Stimulated activated CD8-positive, alpha-beta memory T cell treated with anti-CD3 and anti-CD28 coated beads, Interleukin-4, amount 100 ng/mL, for 48 hours (primary cell): ENCODE measurements at places on chromosomes 7 and 10.

DNA sequence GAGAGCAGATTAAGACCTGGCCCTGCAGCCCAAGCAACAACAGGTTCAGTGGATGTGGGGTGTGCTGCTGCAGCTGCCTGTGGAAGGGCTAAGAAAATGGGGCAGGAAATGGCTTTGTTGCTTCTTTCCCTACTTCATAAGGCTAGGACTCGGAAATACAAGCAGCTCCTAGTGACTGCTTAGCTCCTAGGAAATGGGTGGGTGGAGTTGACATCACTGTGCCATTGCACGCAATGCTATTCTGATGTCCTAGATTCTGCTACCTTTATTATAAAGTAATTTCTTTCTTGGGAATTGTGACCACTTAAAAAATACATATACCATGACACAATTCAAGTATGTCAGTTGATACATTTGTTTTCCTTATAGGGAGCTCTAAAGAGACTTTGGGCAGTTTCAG is 155.8 kb downstream of the FANK1 start:
- no peak for DNase-seq

DNA sequence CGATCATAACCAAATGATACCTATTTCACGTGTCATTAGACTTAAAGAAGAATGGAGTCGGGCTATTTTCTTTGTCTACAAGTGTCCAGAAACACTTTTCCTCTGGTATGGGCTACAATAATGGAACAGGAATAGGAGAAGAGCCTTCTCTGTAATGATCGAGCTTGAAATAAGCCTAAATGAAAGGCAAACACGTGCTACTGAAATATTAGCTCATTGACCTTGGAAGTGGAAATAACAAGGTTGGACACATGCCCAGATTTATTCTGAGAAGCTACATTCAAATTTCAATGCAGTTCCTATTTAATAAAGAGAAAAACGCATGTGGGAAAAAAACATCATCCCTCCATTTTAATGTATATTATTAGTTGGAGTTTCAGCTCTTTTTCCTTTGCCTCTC is 254.7 kb upstream of the PTER start:
- DNase-seq: no peak

DNA sequence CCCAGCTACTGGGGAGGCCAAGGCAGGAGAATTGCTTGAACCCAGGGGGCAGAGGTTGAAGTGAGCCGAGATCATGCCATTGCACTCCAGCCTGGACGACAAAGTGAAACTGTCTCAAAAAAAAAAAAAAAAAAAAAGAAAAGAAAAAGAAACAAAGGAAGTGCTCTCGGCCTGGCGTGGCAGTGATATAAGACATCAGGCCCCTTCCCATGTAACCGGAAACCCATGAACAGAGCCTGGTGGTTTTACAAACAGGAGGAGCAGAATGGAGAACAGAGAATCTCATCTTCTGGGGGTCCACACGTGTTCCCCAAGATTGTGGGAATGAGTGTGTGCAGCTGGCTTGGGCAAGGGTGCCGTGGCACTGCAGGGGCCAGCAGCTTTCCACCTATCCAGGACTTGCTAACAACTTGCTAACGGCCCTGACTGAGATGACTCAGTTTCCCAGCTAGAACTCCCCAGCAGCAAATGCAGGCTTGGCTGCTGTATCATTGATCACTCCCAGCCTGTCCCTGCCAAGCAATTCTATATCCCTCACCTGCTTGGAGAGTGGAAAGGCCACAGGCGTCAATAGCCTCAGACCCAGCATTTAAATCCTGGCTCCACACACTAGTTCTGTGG is 103.0 kb downstream of the COL26A1 start:
- no peak for DNase-seq

DNA sequence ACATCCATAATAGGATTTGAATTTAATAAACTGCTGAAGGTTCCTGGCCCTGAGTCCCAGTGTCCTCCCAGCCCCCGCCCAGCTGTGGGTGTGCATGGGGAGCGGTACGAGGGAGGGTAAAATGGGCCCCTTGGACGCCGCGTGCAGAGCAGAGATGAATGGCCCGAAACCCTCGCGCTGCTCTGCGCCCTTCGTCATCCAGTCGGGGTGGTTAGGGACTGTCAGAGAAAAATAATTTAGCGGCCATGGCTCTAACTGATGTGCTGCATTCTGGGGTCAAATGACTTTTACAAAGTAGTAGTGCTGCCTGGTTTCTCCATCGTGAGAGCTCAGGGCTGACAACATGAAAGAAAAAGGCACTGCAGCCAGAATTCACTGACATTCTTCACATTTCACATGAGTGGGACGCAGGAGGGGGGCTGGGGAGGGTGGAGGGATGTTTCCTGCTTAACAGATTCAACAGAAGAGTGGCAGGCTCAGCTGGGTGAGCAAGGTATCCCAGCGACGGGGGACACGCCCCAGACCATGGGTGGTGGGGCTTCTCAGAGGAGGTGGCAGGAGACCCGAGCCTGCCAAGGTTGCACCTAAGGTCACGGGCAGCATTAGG is 304.5 kb downstream of the WDR37 start:
- DNase-seq: no peak

GRCh38 chr10:15735763-15736162 is 16.0 kb upstream of the ITGA8 start:
- DNase-seq: no peak

GRCh38 chr10:97883092-97883485 is 33.4 kb downstream of the GOLGA7B start:
- DNase-seq: no peak

DNA sequence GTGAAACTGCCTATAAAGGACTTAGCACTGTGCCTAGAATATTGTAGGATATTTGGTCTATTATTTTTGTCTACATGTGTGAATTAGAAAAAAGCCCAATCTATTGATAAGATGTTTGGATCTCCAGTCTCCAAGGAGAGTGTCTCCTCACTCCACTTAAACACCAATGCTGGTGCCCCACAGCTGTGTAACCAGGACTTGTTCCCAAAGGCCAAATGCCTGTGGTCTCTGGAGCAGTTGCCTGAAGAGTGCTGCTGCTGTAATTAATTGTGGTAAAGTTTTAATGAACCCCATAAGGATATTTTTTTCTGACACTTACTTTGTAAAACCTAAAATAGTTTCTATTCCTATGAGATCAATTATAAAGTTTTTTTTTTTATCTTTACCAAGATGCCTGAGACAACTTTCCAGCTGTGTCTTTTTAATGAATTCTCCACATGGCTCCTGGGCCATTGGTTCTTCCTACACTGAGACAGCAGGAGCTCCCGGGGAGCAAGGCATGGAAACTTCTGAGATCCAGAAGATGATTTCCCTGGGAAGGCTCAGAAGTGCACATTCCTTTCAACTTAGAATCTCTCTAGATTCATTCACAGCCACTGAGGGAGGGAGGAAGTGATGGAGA is 11.2 kb upstream of the OR2A5 start:
- no peak for DNase-seq
